ENCODE measurements at places on chromosomes 3 and 15.

GRCh38 chr3:50316657-50317242, 5.8 kb downstream of the HYAL2 start:
- DNase-seq = no peak

- no peak for DNase-seq
Measured at GRCh38 chr3:85571835-85572234, 613.0 kb downstream of the CADM2 start.

DNA sequence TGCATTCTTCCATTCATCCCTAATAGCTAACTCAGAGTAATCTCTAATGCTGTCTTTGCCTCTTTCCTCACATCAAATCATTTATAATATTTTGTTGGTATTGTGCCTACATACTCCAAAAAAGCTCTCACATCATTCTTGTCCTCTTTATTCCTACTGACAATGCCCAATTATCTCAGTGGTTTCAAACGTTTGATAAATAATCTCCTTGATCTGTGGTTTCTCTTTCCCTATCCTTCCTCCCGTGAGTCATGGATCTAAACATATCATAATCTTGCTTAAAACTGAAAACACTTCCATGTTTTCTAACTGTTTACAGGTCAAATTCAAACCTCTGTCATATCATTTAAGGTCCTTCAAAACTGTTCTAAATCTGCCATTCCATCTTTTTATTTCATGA, 115.1 kb downstream of the CNTN6 start:
- DNase-seq = no peak

GRCh38 chr3:105611304-105612192, 244.8 kb downstream of the ALCAM start:
- DNase-seq = peak; percentile 49

DNA sequence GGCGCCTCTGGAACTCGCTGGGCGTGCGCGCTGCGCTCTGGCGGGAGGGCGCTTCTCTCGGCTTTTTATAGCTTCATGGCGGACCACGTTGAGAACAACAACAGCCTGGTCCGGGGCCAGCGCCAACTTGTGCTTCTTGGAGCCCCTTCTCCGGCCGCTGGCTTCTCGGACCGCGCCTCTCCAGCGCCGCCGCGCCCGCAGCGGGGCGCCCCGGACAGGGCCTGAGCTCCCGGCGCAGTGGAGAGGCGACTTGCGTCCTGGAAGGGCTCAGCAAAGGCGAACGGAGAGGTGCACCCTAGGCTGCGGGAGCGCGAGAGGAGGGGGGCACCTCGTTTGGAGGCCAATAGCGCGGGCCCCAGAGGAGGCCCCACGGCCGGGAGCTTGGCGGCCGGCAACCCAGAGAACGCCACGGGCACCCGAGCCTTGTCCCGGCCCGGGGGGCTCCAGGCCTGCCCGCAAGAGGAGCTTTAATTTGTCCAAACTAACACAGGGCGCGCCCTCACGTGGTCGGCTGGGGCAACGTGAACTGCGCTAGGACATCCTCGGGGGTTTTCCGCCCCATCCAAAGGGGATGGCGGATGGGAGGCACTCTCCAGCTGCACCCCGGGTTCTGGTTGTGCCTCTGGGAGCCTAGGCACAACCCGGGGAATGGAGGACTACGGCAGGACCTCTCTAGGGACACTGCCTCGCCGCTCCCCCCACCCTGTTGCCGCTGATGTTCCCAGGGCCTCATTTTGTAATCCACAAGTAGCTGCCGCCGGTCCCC, 37.8 kb downstream of the HMCES start:
- peak; percentile 92 for DNase-seq

- DNase-seq = peak; percentile 5
Measured at GRCh38 chr3:51799879-51800749, 21.1 kb upstream of the IQCF6 start.

DNA sequence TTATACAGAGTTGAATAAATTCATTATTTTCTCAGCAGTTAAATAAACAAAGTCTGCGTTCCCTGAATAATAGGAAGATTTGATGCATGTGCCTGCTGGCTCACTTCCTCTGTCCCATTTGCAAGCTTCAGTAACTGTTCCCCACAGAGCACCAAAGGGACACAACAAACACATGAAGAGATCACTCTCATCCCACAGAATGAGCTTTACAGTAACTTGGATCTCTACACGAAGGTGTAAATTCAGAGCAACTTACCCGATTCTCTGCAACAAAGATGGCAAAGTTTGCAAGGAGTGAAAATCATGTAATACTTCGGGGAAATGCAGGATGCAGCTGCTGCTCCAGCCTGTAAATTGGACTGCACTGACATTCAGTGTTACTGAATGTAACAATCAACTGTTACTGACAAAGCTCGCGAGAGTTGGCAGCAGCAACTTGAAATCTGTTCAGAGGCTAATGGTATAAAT, at the start of gene BCHE:
Gene BCHE, minus strand, starts transcription at position 366 of the 468 bp plus-strand sequence. CDS start 6,390 bp downstream, outside the sequence.
- DNase-seq = no peak

DNA sequence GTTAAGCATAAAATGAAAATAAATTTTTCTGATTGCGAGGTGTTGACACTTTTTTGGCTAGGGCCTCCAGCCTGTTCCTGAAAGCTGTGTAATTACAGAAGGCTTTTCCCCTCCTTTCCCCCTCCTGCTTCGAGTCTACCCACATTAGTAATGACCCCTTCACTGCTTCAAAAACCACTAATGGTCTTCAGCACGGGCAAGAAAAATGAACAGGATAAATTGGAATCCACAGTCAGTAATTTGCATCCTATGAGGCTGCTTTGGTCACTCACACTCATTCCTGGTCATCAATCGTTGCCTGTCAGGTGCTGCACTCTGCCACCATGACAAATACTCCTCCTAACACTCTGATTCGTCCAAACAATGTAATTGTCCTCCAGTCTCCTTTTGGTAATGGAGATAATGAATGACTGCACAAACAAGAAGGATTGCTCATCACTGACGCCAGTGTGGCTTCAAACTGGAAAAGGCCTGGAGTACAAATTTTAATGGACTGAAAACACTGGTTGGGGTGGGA, 148.6 kb downstream of the MEIS2 start:
- DNase-seq = no peak

DNA sequence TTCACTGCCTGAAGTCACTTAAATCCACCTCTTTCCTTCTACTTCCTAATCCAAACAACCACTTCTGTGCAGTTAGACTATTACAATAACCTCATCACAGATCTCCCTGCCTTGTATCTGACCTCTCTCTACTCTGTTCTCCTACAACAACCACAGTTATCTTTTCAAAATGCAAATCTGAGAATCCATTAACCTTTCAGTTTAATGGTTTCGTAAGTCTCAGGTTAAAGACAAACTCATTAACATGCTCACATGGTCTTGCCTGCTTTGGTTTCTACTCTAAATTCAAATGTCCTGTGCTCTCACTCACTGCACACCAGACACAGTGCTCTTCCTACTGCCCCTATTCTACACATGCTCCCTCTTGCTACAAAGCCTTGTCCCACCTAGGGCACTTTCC, 406.5 kb upstream of the THBS1 start:
- peak; percentile 40 for DNase-seq

Data from NCI-H526 (cell line).